ENCODE measurements at places on chromosomes 16 and 17. TPM values are rescaled to one million over a fixed set of nuclear protein-coding genes. Genes with fewer than 3 reads are reported as not detected.

Gene TNFRSF13B
- not detected for total RNA-seq

Gene EXOC3L1
- not detected for total RNA-seq

Gene OTOA
- total RNA-seq: under 0.01 TPM

Gene PRCD
- 2.2 TPM for total RNA-seq

Gene STAC2
- total RNA-seq: not detected

Gene ATP2A1
- under 0.01 TPM for total RNA-seq

Gene ERN2
- 0.43 TPM for total RNA-seq

Gene XAF1
- total RNA-seq: 45.8 TPM

Gene SHBG
- 0.64 TPM for total RNA-seq

Gene DPEP2
- total RNA-seq: not detected

Gene CDR2L
- total RNA-seq: 31.9 TPM

Gene EMP2
- total RNA-seq: 13.0 TPM

Gene NME3
- 63.9 TPM for total RNA-seq

Gene ARL4D
- 15.1 TPM for total RNA-seq

Gene P2RX5
- total RNA-seq: 0.32 TPM

Measured in fibroblast of villous mesenchyme (primary cell).